Myocyte (in vitro differentiated cells): ENCODE measurements at places on chromosomes 2 and 18.

DNA sequence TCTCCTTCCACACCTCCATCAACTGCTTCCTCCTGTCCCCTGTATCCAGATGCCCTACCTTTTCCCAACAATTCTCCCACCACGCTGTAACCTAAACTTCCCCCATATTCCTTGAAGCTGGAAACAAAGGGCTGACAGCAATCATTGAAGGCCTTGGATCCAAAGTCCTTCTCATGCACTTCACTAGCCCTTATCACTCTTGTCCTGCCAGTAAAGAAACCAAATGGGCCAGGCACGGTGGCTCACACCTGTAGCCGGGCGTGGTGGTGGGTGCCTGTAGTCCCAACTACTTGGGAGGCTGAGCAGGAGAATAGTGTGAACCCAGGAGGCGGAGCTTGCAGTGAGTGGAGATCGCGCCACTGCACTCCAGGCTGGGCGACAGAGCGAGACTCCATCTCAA is 11.9 kb upstream of the ADNP2 start:
- no peak for DNase-seq

DNA sequence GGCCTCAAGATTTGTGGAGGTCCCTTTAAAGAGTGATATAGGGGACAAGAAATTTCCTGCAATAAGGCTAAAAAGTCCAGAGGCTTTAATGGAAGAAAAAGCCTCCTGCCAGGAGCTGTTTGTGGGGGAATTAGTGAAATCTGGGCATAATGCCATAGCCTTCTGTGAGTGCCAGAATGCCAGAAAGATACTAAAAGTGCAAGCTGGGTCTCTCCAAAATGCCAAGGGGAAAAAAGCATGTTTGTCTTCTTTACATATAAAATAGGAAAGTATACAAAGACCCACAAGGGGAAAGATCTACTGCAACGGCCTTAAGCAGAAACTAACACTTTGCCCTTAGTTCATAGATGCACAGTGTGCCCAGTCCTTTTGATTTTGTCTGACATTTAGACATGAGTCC is 647.7 kb upstream of the ZNF804A start:
- no peak for DNase-seq

GRCh38 chr2:37449761-37450296 is 105.4 kb downstream of the QPCT start:
- no peak for DNase-seq

DNA sequence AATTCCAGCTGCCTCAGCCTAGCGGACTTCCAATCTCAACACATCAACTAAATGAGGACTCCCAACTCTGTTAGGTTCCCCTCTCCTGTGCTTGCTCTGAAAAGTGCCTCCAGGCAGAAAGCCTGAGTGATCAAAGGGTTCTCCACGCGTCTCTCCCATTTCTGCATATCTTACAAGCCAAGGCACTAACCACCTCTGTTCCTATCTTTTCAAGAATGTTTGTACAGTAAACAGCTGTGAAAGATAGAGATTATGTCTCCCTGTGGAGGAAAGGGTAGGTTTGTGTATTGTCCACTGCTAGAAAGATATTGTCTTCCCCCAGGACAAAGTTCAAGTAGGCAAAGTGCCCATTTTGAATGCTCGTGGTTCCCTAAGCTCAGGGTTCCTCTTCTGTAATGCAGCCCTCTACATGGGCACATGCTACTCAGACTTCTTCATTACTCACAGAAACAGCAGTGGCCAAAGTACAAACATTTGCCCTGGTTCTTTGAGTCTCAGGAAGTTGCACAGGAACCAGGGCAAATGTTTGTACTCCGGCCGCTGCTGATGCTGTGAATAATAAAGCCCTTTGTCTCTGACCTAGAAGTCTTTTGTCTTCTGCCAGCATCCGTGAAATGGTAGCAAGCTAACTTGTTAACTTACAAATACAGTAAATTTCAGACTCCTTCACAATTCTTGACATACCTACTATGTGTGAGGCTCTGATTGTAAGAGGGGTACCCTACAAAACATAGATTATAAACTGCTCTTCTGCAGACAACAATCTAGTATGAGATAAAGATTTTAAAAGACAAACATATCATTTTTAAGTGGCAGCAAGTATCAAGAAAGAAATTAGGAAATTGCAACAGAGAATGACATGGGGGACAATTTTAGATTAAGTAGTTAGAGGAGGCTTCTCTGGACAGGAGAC is 44.5 kb downstream of the PKDCC start:
- no peak for DNase-seq

GRCh38 chr2:63735263-63735662 is 106.4 kb upstream of the UGP2 start:
- DNase-seq, result no peak

GRCh38 chr2:73128841-73129535 is 16.2 kb upstream of the RAB11FIP5 start:
- DNase-seq, result no peak

DNA sequence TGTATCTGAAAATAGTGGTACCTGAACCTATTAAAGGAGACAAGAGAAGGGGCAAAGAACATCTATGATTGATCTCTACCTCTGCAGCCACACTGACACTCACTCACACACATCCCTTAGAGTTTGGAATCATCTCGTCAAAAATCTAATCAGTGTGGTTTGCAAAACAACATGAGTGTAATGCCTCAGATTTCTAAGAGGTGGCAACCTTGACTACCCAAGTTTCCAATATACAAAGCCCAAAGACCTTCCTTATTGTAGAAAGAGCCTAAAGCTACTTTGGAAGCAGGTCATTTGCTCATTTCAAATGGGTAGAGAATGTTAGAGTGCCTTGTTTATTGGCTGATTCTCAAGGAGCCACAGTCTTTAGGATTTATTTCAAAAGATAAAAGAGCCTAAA is 444.9 kb downstream of the ARHGAP15 start:
- DNase-seq, result peak; percentile 4

DNA sequence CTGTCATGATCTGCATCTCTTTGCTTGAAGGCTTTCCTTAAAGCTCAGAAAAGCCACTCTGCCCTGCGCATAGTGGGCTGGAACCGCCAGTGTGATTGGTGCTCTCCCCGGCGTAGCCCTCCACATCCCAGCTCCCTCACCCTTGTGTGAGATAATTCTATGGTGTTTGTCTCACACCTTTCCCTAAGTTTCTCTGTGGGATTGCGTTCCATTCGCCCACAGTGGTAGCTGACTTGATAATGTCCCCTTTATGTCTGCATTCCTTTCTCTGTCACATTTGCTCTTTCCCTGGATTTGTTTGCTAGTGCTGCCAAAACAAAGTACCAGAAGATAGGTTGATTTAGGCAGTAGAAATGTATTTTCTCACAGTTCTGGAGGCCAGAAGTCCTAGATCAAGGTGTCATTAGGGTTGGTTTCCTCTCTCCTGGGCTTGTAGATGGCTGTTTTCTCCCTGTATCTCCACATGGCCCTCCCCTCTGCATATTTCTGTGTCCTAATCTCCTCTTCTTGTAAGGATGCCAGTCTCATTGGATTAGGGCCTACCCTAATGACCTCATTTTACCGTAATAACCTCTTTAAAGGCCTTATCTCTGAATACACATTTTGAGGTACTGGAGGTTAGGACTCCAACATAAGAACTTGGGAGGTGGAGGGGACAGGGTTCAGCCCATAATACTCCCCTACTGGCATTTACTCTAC is 7.4 kb upstream of the TMEM87B start:
- no peak for DNase-seq

GRCh38 chr18:26960911-26961310 is 95.4 kb upstream of the AQP4 start:
- DNase-seq, result no peak

GRCh38 chr2:180890781-180891180 is 89.6 kb upstream of the UBE2E3 start:
- DNase-seq, result no peak

DNA sequence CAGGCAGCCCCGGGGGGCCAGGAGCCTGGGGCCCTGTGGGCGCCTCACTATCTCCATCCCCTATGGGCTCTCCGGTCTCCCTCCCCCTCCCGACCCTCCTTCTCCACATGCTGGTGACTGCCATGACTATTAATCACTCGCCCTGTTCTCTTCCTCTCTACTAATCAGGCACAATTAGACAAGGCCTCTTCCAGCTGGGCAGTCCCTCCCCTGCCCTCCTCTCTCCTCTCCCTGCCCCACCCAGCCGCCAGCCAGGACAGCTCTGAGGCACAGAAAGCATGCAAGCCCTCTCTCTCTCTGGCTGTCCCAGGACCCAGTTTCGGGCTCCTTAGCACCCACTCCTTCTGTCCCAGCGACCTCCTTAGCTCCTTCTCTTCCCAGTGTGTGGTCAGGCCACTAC is 5.8 kb downstream of the ASIC4 start:
- no peak for DNase-seq

DNA sequence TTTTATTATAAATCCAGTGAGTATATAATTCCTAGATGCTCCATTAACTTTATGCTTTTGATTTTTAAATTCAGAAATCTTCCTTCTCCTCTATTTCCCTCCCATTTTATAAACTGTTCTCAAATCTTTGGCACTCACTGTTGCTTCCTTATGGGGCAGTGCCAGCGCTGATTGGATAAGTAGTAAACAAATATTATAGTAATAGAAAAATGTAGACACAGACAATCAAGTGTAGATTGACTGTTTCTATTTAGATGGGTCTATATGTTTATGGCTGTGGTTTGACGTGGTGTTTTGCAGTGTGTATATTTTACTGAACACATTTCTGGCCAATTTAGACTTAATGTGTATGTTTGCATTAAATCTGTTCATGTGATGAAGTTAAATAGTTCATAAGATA is 36.6 kb downstream of the LYPD6B start:
- DNase-seq, result no peak

- DNase-seq, result peak; percentile 89
Measured at GRCh38 chr2:160205505-160205904, 5.4 kb upstream of the ITGB6 start.

GRCh38 chr2:64850642-64851041 is 138.6 kb upstream of the SLC1A4 start:
- DNase-seq, result no peak

GRCh38 chr2:107197594-107198294 is 311.8 kb upstream of the ST6GAL2 start:
- peak; percentile 2 for DNase-seq

GRCh38 chr2:164984428-164984827 is 29.1 kb upstream of the SLC38A11 start:
- no peak for DNase-seq

- DNase-seq, result no peak
Measured at GRCh38 chr2:217004656-217005055, 144.8 kb upstream of the TNP1 start.

DNA sequence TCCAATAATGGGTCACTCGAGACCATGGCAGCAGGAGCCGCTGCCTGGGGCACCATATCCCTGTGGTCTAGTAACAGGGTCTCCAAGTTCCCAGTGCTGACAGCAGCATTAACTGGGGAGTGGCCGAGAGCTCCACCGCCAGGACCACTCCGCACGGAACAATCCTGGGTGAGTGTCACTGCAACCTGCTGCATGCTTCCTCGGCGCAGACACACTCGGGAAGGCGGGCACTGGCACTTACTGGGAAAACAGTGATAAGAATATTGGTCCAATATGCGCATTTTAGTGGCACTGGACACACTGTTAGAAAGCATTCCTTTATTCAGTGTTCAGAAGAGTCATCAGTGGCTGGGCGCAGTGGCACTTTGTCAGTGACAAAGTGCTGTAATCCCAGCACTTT is 29.7 kb downstream of the FAM228A start:
- DNase-seq, result no peak
